ENCODE measurements at places on chromosomes 5 and 9.

- no peak for DNase-seq
These were observed 29.5 kb downstream of the SURF6 start for GRCh38 chr9:133306242-133307204.

- no peak for DNase-seq
These were observed 441.9 kb downstream of the PLK2 start for GRCh38 chr5:58018016-58018415.

DNA sequence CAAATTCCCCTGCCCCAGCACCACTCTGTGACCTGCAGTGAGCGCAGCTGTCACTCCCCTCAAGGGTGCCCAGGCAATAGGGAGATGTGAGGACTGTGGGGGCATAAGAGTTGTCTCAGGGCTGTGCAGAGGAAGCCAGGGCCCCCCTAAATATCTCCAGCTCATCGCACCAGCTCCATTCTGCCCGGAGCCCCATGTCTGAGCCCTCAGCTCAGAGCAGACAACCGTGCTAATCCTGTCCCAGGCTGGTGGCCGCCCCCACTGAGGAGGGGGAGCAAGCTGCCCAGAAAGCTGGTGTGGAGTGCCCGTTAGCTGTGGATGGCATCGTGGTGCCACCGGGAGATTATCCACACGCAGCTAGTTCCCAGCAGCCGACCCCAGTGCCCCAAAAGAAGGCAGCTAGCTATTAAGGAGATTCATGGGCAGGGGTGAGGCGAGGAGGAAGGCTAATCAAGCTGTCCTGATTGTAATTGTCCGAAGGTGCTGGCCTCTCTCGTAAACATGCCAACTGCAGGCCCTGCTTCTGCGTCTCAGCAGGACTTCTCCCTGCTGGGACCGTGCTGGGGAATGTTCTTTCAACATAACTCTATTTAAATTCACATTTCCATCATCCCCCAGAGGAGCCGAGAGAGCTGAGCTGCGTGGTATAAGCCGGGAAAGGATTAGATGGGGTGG, 17.0 kb upstream of the FIBCD1 start:
- no peak for DNase-seq

DNA sequence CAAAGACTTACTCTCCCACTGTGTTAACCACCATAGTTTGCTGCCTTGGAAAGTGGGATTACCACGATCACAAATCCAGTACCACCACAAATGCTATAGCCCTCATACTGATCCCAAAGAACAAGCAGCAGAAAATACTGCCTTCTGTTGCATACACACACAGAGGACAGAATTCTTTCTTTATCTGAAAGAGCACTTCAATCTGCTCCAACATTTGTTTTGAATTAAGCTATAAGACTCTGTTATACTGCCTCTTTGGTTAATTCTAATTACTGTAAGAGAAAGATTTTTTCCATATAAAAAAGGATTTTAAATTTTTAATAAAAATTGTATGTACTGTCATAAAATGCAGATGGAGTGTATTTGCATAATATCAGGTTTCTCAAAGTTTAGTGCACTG, 69.8 kb downstream of the YIPF5 start:
- DNase-seq, result no peak

- no peak for DNase-seq
These were observed 17.9 kb upstream of the ZNF474 start for GRCh38 chr5:122111460-122111859.

DNA sequence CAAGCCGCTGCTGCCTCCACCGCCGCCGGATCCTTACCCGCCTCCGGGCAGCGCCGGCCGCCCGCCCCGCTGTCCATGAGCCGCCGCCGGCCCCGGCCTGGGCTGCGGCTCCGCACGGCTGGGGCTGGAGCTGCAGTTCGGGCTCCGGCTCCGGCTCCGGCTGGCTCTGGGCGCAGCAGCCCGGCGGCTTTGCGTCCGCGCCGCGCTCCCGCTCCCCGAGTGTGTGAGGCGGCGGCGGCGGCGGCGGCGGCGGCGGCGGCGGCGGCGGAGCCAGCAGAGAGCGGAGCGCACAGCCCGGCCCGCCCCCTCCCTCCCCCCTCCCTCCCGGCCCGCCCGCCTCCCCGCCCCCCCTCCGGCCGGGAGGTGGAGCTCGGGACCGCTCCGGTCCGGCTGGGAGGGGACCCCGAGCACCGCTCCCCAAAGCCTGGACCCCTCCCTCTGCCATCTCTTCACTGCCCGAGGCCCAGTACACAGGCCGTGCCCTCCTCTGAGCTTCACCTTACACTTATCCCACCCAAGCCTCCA, at the start of gene PCDH1:
TSS of gene PCDH1 (minus strand) at position 225 of the 525 bp plus-strand sequence. CDS start at position 77, 148 bp downstream.
- DNase-seq, result peak; percentile 85

GRCh38 chr5:66769030-66769733, 173.0 kb downstream of the MAST4 start:
- DNase-seq, result no peak

GRCh38 chr5:129118405-129118804, 23.9 kb downstream of the ISOC1 start:
- DNase-seq, result no peak

DNA sequence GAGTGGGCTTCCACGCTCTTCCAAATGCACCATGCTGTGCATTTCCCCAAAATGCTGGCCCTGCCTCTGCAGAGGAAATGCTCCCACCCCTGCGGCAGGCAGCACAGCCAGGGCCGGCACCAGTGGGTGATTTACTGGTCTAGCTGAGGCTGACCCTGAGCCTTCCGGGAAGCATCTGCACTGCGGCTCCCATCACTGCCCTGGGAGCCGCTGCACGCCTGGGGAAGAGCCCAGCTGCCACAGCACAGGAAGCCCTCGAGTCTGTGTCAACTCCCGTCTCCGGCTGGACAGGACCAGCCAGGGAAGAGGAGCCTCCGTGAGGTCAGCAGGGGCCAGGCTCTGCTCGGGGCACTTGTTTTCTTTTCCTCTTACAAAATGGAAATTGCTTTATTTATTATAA, 25.1 kb upstream of the EEIG1 start:
- no peak for DNase-seq

DNA sequence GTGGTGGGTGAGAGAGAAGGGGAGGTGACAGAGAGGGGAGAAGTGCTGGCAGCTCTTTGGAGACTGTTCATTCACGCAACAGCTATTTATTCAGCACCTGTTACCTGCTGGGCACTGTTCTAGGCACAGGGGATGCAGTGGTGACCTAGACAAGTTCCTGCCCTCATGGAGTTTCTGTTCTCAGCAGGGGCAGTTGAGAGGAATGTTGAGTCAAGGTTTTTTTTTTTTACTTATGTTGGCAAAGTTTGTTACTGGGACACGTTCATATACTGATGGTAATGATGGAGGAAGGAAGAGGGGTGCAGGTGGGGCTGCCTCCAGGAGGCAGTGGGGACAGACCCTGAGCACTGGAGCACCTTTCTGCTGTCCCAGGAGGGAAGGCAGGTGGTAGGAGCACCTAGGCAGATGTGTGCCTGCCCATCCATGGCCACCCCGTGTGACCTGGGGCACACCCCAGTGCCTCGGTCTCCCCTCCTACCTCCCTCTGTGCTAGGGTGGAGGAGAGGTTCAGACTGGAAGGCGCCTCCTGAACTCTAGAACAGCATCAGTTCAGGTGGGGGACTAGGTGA, 49.4 kb upstream of the SLC25A51 start:
- DNase-seq, result no peak

DNA sequence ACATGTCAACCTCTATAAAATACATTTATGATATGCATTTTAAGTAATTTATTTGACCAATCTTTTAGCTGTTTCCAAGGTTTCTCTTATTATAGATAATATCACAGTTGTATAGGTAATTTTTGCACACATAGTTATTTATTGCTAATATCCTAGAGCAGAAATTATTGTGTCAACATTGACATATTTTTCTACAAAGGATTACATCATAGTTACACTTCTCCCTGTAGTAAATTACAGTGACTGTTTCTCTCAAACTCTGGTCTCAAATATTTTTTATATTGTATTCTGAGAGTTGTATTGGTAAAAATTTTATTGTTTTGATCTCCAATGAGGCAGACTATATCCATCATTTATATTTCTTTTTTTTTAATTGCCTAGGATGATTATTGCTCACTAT, 714.4 kb upstream of the CDH6 start:
- DNase-seq, result no peak

DNA sequence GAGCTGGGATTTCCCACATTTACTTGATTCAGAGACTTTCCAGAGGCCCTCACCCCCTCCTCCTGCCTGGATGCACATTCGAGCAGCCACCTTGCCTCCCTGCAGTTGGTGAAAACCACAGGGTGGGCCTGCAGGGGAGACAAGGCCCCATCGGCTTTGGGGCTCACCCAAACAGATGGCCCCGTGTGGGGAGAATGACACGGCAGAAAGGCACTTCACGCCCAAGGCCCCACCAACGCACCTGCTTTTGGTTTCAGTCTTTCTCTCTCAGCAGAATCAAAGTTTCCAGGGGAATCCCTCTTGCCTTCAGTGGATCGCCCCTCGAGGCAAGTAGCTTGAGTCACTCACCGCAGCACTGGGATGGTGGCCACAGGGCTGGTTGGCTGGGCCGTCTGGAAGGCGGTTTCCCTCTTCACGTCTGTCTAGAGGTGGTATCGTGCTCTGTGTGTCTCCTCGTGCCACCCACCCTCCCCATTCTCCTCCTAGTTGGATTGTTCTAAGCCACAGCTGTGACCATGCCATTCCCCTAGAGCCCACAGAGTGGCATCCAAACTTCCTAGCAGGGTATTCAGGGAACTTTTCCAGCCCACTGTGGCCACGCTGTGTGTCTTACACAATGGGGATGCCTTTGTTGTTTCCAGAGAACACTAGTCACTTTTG, 31.8 kb downstream of the SEC61B start:
- no peak for DNase-seq

DNA sequence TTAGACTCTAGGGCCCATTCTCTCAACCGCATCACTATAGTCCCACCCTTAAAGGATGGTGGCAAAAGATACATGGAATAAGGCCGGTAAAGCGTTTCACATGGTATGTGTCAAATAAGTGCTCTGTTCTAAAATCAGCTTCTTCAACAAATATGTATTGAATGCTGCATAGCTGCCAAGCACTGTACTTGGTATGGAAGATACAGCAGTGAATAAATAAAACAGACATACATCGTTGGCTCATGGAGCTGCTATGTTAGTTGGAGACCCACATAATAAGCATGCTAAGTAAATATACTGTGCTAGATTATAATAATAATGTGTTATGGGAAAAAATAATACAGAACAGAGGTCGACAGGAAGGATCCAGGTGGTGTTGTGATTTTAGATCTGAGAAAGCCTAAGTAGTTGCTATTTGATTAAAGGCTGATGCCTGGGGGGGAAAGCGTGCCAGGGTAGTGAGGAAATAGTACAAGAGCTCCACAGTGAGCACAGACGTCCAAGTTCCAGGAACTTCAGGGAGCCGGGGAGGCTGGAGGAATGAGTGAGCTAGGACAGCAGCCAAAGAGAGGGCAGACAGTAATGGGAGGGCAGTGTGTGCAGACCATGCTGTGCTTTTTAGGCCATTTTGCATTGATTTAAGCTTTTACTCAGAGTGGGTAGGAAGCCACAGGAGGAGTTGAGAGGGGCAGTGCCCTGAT, 93.7 kb downstream of the JAKMIP2 start:
- no peak for DNase-seq

- DNase-seq, result no peak
These were observed 524 bp downstream of the FUBP3 start for GRCh38 chr9:130579738-130580463.
